ENCODE measurements at places on chromosomes 7 and 10.

- DNase-seq = peak; percentile 83
Observed at GRCh38 chr10:43287056-43288007, 20.5 kb upstream of the RASGEF1A start.

DNA sequence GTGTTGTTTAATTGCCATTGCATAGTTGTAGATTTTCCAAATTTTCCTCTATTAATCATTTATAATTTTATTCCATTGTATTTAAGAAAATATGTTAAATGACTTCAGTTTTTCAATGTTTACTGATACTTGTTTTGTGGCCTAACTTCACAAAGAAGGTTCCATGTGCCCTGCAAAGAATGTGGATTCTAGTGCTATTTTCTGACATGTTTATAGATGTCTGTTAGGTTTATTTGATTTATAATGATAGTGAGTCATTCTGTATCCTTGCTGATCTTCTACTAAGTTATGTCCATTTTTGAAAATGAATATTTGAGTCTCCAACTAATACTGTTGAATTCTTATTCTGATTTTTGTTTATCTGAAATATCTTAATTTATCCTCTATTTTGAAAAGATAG is 369.0 kb downstream of the MAGI2 start:
- no peak for DNase-seq

GRCh38 chr7:33714208-33714607 is 191.1 kb upstream of the BMPER start:
- no peak for DNase-seq

DNA sequence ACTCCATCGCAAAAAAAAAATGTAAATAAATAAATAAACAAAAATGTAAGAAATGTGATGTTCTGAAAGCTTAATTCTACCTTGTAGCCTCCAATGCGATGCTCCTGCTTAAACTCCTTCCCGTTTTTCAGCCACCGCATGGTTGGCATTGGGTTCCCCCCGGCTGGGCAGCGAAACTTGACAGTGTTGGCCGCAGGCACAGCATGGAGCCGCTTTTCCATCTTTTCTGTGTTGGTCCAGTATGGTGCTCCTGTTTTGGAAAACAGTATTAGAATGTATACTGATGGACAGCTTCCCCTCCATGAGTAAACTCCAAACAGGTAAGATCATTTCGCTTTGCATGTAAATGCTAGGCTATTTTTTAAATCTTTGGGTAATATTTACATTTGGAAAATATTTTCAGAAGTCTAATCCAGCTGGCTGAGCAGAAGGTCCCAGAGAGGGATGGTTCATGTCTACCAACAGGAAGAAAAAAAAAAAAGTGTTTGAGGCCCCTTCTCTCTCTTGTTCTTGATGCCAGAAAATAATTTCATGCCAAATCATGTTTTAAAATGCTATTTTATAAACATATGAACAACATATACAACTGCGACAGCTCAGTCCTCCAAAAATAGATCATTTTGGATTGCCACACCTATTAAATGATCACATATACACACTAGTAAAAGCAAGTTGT is 46.9 kb downstream of the FGFR2 start:
- DNase-seq = no peak

GRCh38 chr7:158957510-158957906 is 101.2 kb downstream of the DYNC2I1 start:
- no peak for DNase-seq

DNA sequence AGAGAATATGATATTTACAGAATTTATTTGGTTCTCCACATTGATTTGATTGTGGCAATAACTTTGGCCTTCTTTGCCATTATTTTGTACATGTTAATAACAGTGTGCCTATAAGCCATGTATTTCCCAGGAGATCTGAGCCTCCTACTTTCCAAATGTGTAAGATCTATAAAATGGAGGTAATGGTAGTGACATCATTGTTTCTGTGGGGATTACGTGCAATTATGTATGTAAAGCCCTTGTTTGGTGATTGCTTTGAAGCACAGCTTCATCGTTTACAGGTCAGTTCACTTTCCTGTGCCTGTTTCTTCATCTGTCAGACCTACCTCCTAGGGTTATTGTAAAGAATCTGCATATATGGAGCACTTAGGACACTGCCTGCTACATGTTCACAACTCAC is 17.3 kb downstream of the YAE1 start:
- no peak for DNase-seq

GRCh38 chr7:74012842-74013249 is 15.1 kb upstream of the ELN start:
- DNase-seq = no peak

- no peak for DNase-seq
Observed at GRCh38 chr7:136665878-136666509, 202.5 kb upstream of the CHRM2 start.

GRCh38 chr10:119724593-119725516 is 995 bp upstream of the INPP5F start:
- DNase-seq = no peak

GRCh38 chr7:441684-442421 is 77.8 kb downstream of the PDGFA start:
- DNase-seq = no peak

- no peak for DNase-seq
Observed at GRCh38 chr7:125654076-125654475, 724.5 kb upstream of the POT1 start.

GRCh38 chr7:99709260-99709659 is 25.7 kb downstream of the CYP3A7 start:
- no peak for DNase-seq

DNA sequence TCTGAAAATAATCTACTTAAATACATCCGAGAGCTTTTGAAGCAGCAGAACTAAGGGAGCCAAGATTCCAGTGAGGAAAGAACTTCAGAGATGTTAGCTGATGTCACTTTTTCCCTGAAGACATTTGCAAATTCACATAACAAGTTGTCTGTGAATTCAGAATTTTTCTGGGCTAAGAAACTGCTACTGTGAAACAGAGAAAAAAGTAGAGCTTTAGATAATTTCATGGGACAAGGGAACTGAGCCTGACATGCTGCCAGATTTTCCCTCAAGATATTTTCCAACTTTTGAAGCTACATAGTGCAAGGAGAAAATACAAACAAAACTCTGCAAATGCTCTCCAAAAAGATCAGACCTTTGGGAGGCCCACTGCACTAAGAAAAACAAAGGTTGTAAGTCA is 484.2 kb downstream of the ANKRD7 start:
- no peak for DNase-seq

DNA sequence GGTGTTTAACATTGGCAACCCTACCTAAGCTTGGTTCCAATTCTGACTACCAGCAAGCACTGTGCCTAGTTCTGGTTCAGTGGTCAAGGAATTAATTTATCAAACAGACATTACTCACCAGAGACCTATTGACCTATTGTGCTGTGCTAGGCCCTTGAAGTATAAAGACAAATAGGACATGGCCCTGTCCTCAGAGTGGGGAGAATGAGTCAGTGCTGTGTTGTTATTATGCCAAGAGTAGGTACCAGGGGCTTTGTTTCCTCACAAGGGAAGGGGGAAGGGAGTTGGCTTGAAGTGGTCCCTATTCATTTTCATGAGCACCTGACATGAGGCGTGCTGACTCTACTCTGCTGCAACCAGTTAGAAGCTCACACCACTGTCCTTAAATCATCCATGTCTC is 62.6 kb upstream of the PLPP4 start:
- no peak for DNase-seq

DNA sequence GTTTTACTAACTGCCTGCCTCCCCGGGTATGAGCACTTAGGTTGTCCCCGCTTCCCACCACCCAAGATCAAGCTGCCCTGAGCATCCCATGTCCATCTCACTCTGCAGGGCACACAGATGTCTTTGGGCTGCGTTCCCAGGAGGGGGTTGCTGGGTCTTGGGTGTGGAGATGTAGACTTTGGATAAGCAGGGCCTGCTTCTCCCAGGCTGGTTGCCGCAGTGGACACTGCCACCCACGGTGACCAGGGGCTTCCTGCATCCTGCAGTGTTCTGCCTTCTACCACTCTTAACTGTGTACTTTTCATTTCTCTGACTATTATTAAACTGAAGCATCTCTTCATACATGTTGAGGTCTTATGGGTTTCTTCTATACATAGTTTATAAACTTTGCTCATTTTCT is 70.0 kb downstream of the DOCK1 start:
- no peak for DNase-seq

DNA sequence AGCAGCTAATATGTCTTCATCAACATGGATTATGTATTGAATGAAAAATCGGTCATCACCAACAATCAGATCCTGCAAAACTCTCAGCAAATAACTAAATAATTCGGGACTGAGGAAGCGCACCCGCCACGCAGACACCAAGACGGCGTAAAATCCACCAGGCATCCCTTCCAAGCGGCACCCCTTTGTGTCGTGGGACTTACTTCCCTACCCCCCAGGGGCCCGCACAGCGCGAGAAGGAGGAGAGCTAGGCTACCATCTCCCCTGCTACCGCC is 721 bp downstream of the ARL3 start:
- no peak for DNase-seq

DNA sequence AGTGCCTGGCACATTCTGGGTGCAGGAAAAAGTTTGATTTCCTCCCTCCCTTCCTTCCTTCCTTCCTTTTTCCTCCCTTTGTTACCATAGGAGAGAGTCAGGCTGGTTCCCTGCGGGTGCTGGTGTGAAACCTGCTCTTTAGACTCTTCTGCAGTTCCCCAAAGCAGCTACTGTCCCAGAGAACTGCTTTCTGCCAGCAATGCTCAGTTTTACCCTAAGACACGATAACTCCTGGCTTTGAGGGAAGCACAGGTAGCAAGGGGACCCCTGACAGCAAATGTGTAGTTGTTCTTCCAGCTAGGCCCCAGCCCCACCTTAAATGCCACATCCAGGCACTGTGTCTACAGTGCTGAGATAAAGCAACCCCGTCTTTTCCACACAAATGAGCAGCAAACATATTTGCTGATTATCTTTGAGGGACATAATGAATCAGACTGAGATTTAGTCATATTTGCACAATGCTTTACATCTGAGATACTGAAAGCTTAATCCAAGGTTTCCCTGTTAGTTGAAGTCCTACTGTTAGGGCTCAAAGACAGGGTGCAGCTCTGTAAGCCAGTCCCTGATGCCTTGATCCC is 55.5 kb downstream of the MET start:
- DNase-seq = no peak

DNA sequence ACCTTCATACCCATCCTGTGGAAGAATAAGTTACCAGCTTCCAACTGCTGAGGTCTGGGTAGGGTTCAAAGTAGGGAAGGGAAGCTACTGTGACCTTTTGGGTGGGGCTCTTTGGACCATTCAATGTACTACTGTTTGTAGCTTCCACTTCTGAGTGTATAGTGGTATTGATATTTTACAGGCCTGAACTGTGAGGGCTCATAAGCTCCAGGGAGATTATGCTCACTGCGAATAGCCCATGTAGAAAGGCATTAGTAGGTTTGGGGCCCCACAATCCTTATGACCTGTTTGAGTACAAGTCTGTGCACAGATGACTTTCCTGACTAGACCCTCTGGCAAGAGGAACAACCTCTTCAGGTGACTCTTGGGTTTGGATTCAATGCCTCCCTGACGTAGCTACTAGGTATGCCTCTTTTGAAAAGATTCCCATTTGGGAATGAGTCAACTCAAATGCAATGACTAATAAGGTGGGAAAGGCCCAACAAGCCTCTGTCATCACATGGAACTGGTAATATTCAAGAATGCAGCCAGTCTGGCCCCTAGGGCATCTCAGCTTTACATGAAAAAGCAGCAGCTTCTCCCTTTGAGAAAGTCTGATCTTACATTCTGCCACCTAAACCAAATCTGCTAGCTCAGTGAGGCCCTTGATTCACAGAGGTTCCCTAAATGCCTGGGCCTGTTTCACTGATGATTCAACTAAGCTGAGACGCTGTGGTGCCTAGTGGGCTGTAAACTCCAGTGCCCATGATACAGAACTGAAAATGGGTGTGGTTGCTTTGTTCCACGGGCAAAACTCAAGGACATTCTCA is 79.8 kb downstream of the ABI1 start:
- DNase-seq = no peak
